ENCODE measurements at places on chromosomes 5 and 9.

GRCh38 chr5:155919126-155919525, 407.8 kb upstream of the SGCD start:
- DNase-seq, result no peak
- no peaks in the 10 kb centered on the region for H3K4me1 ChIP-seq
- H3K4me3 ChIP-seq, result no peak overlapping the region
- H3K27me3 ChIP-seq, result no peaks in the 10 kb centered on the region

- DNase-seq, result no peak
- H3K4me1 ChIP-seq, result no peaks in the 10 kb centered on the region
- H3K4me3 ChIP-seq, result no peak overlapping the region
Observed at GRCh38 chr5:44875661-44876605, 67.2 kb downstream of the MRPS30 start.

DNA sequence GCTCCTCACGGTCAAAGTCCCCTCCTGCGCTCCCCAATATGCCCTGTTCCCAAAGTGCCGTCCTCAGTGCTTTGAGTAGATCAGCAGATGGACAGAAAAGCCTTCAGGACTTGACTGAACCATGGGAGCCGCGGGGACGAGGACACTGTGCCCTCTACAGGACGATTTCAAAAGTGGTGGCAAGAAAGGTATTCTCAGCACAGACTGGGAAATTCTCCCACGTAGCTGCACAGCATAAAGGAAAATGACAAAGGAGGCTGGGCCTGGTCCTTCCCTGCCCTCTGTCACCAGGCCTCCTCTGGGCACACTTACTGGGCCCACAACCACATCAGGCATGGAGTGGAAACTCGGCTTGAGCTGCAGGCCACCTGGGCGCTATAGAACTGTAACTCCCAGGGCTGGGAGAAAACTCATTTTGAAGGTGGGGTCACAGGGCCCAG, 16.7 kb upstream of the MTMR12 start:
- no peaks in the 10 kb centered on the region for H3K4me1 ChIP-seq
- H3K36me3 ChIP-seq, result no peaks in the 10 kb centered on the region
- DNase-seq, result peak; percentile 23
- no peaks in the 10 kb centered on the region for H3K27me3 ChIP-seq
- H3K4me3 ChIP-seq, result no peak overlapping the region
- H3K27ac ChIP-seq, result no peak overlapping the region

DNA sequence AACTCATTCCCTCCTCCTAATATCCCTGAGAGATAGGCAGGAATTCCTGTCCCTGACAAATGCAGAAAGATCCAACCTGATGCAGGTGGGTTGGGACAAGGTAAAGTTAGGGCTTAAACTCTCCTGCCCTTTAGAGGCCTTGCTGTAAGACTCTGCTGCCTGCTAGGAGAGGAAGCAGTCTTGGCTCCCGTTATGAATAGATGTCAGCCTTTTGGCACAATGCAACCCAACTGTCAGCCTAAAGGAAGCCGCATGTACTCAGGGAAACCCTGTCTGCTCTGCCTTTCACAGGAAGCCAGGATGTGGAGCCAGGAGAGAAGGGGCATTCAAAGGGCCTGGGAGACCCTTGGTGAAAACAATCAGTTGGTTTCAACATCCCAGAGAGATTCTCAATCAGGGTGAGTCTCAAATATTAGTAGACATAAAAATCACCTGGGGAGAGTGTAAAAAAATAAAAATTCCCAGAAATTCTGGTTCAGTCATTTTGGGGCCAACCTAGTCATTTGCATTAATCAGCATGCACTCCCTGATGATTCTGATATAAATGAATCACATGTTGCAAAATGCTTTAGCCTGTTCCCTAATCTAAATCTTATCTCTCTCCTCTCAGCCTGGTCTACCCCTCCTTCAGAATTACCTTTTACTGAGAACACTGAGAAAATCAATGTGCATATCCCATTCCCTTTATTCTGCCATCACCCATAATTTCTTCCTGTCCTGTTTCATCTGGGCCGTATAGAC, 136.2 kb upstream of the TRIM32 start:
- H3K4me1 ChIP-seq, result no peaks in the 10 kb centered on the region
- H3K4me3 ChIP-seq, result no peak overlapping the region
- H3K36me3 ChIP-seq, result no peaks in the 10 kb centered on the region
- DNase-seq, result no peak
- H3K27me3 ChIP-seq, result no peaks in the 10 kb centered on the region

DNA sequence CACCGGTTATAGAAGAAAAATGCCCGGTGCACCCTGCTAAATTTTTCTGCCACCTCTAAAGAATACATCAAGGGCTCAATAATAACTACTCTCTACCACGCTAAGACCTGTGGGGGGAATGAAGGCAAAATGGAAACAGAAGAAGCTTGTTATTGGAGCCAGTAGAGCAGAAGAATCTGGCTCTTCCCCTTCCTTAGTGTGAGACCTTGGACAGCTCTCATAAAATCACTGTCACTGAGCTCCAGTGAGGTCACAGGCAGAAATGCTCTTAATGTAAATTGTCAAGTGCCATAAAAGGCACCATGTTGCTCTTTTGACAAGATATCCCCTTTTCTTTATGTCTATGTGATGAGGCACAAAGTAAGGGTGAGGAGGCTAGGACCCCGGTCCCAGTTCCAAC, 74.4 kb downstream of the ASTN2 start:
- no peak overlapping the region for H3K27ac ChIP-seq
- no peaks in the 10 kb centered on the region for H3K27me3 ChIP-seq
- DNase-seq, result no peak
- H3K4me3 ChIP-seq, result no peak overlapping the region
- no peaks in the 10 kb centered on the region for H3K36me3 ChIP-seq

- no peaks in the 10 kb centered on the region for H3K27me3 ChIP-seq
- H3K27ac ChIP-seq, result peak overlapping the region; percentile 95
- DNase-seq, result peak; percentile 66
- no peaks in the 10 kb centered on the region for H3K36me3 ChIP-seq
- H3K4me3 ChIP-seq, result no peak overlapping the region
Observed at GRCh38 chr9:750249-750967, 91.1 kb upstream of the DMRT1 start.

DNA sequence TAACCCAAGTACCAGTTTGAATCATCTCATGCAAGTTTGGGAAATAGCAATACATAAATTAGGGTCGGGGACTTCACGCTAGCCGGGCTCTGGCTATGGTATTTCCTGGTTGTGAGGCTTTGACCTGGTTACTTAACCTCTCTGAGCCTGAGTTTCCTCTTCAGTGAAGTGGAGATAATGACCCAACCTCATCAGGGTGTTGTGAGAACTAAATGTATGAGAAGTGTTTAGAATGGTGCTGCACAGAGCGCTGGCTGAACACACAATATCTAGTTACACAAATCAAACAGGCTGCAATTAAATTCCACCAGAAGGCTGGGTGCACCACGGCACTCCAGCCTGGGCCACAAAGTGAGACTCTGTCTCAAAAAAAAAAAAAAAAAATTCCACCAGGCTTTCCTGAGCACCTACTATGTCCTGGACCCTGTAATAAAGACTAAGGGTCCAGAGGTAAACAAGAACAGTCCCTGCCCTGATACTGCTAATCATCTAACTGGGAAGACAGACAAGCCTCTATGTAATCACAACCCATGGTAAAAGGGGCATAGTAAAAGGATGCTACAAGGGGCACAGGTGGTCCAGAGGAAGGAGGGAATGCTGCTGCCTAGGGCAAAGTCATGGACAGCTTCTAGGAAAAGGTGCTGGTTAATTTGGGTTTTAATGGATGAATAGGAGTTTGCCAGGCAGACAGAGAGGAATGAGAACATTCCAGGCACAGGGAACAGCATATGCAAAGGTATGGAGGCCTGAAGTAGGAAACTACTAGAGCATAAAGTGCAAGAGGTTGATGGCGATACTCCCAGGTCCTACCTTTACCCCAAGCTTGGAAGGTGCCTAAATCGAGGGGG, 27.7 kb downstream of the DUSP1 start:
- no peak overlapping the region for H3K27ac ChIP-seq
- peaks cover 3% of the 10 kb centered on the region for H3K27me3 ChIP-seq
- no peak for DNase-seq
- H3K36me3 ChIP-seq, result no peaks in the 10 kb centered on the region
- H3K4me3 ChIP-seq, result no peak overlapping the region
- H3K4me1 ChIP-seq, result no peaks in the 10 kb centered on the region

- no peak overlapping the region for H3K27ac ChIP-seq
- no peaks in the 10 kb centered on the region for H3K36me3 ChIP-seq
- H3K4me3 ChIP-seq, result no peak overlapping the region
Observed at GRCh38 chr9:37471942-37472684, 6.9 kb upstream of the ZBTB5 start.

DNA sequence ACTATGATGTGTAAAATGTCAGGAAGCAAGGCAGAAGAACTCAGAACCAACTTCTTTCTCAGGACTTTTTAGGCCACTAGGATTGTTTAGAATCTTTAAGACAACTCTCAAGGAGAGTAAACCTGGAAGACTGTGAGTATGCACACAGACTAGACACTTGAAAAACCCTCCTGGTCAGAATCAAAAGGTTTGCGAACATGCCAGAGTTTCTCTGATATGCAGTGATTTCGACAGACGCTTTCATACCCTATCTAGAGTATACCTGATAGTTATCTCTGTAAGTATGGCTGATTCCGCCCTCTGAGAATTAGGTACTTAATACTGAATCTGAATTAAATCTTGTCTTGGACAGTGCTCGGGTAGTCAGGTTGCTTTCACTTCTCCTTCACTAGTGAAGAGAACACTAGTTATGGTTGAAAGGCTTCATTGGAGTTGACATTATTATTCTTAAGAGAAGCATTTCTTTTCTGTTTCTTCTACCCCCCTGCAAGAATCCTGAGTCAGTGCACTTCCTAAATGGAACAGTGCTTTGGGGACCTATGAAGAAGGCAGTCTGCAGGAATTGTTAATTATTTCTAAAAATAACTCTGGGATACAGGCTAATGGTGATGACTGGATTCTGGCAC, 158.1 kb downstream of the HACD4 start:
- H3K4me1 ChIP-seq, result no peaks in the 10 kb centered on the region
- no peak overlapping the region for H3K27ac ChIP-seq
- no peaks in the 10 kb centered on the region for H3K36me3 ChIP-seq
- H3K4me3 ChIP-seq, result no peak overlapping the region
- no peak for DNase-seq
- H3K27me3 ChIP-seq, result no peaks in the 10 kb centered on the region

- H3K36me3 ChIP-seq, result no peaks in the 10 kb centered on the region
- no peak overlapping the region for H3K27ac ChIP-seq
- DNase-seq, result no peak
Observed at GRCh38 chr9:125388978-125389377, 127.4 kb downstream of the GAPVD1 start.

- H3K4me1 ChIP-seq, result no peaks in the 10 kb centered on the region
- H3K27ac ChIP-seq, result no peak overlapping the region
- H3K4me3 ChIP-seq, result no peak overlapping the region
- H3K27me3 ChIP-seq, result no peaks in the 10 kb centered on the region
Observed at GRCh38 chr5:125896368-125896767, 526.8 kb upstream of the GRAMD2B start.

DNA sequence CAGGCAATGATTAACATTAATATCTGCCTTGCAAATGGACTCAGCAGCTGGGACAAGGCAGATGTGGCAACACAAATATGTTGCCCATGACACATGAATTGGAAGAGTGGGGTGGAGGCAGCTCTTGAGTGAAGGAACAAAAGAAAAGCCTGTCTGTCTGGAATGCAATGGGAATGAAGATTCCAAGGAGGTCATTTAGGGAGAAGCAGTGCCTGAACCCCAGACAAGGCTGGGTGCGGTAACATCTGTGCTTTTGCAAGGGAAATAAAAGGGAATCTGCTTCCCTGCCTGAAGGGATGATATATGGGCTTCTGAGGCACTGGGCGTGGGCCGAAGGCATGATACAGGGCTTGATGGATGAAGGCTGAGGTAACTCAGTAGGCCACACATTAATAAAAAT, 94.1 kb upstream of the TRIM32 start:
- no peak overlapping the region for H3K4me3 ChIP-seq
- no peaks in the 10 kb centered on the region for H3K4me1 ChIP-seq

DNA sequence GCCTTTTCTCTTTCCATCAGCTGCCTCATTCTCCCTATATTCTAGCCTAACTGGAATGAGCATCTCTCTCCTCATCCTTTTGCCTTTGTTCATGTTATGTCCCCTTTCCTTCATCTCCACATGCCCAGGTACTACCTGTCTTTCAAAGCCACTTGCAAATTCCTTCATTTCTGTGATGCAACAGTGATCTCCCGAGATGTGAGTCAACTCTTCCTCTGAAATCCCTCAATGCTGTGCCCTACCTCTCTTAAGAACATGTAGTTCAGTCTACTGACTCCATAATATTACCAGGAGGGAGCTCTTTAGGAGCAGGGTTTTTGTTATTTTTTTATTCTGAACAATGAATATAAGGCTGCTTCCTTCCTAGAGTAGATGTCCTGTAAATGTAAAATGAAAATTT, 91.6 kb downstream of the ZNF462 start:
- H3K36me3 ChIP-seq, result no peaks in the 10 kb centered on the region
- DNase-seq, result no peak
- no peak overlapping the region for H3K27ac ChIP-seq
- H3K4me3 ChIP-seq, result no peak overlapping the region
- H3K4me1 ChIP-seq, result peaks cover 2% of the 10 kb centered on the region

DNA sequence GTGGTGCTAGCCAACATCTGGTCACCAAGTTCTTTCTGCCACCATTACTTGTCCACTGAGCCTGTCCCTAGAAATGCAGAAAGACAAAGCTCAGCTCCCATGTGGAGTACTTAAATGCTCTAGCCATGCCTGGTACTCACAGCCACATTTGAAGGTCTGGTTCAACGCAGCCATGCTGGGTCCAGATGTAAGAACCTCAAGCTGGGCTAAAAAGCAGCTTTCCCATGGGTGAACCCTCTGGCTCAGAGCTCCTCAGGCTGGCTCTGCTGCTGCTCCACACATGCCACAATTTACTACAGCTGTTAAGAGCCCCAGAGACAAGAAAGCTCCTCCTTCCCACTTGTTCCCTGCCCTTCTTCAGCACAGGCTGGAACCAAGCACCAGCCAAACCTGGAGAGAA, 97.1 kb upstream of the LRRTM2 start:
- no peak for DNase-seq
- H3K4me3 ChIP-seq, result no peak overlapping the region
- no peaks in the 10 kb centered on the region for H3K36me3 ChIP-seq
- H3K27ac ChIP-seq, result no peak overlapping the region
- no peaks in the 10 kb centered on the region for H3K4me1 ChIP-seq

GRCh38 chr9:74858751-74859414, 28.8 kb downstream of the TRPM6 start:
- H3K36me3 ChIP-seq, result no peaks in the 10 kb centered on the region
- H3K4me3 ChIP-seq, result no peak overlapping the region
- DNase-seq, result no peak
- H3K27me3 ChIP-seq, result peaks cover 3% of the 10 kb centered on the region
- H3K4me1 ChIP-seq, result no peaks in the 10 kb centered on the region

DNA sequence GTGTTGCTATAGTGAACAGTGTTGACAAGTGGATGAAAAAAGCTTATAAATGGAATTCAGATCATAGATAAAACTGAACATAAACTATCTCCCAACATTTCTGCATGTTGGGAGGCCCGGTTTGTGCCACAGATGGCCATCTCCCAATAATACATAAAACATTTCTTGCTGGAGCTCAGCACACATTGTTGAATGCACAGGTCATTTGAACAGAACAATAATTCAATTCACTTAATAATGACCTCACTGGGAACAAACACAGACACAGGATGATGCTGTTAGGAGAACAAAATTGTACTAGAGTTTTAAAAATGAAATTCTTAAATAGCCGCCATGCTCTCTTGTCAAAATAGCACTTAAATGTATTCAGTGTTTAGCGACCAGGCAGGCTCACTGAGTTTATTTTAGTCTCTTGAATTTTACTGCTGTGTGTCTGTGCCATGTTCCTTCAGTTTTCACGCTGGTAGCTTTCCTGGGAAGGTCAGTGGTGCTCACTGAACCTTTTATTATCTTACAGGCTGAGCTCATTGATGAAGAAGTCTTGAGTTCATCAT, 85.0 kb upstream of the SSBP2 start:
- H3K4me3 ChIP-seq, result no peak overlapping the region
- H3K27me3 ChIP-seq, result no peaks in the 10 kb centered on the region
- H3K36me3 ChIP-seq, result no peaks in the 10 kb centered on the region

Data from DND-41 (cell line).